Neuronal stem cell (in vitro differentiated cells): ENCODE measurements at places on chromosomes 11 and 22.

GRCh38 chr11:20043992-20044391 lies 116.3 kb downstream of the DBX1 start:
- H3K27ac ChIP-seq: no peak overlapping the region
- H3K4me1 ChIP-seq: peaks cover 12% of the 10 kb centered on the region
- no peaks in the 10 kb centered on the region for H3K27me3 ChIP-seq
- no peak overlapping the region for H3K4me3 ChIP-seq
- no peak for DNase-seq

- no peak overlapping the region for H3K4me3 ChIP-seq
- DNase-seq: no peak
- H3K4me1 ChIP-seq: no peaks in the 10 kb centered on the region
- H3K27ac ChIP-seq: no peak overlapping the region
- no peaks in the 10 kb centered on the region for H3K36me3 ChIP-seq
- H3K27me3 ChIP-seq: no peaks in the 10 kb centered on the region
These were observed 695.6 kb downstream of the CNTN5 start for GRCh38 chr11:99716302-99716701.

DNA sequence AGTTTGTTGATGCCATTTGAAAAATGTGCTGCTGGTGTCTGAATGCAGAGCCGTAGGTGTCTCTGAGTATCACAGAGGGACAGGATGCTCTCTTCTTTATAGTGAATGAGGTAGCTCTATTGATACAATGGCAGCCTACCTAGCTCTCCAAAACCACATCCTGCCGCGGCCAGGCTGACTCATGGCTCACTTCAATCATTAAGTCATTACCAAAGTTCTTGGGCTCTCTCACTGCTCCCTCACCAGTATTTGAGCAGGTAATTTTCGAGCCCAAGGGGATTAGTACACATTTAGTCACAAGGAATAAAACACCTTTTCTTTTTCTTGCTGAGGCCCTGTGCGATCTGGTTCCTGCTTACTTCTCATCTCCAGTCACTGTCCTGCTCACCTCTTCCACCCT lies 509.0 kb upstream of the LARGE1 start:
- no peaks in the 10 kb centered on the region for H3K36me3 ChIP-seq
- no peak for DNase-seq
- H3K27ac ChIP-seq: no peak overlapping the region
- H3K27me3 ChIP-seq: no peaks in the 10 kb centered on the region
- no peak overlapping the region for H3K4me3 ChIP-seq

DNA sequence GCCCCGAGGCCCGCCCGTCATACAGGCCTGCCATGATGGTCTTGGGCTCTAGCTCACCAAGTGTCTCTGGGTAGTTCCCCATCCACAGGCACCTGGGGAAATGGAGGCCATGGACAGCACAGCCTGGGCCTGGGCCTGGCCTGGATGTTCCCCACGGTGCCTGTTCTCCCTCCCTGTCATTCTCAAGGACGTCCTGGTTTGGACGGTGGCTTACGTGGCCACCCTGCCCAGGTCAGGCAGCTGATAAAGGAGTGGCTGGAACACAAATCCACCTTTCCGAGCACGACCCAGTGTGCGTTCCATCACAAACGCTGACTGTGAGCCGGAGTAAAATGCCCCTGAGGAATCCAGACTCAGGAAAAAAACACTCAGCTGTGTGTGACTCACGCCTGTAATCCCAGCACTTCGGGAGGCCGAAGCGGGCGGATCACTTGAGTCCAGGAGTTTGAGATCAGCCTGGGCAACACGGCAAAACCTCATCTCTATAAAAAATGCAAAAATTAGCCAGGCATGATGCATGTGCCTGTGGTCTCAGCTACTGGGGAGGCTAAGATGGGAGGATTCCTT lies 41.2 kb upstream of the TESMIN start:
- no peak overlapping the region for H3K27ac ChIP-seq
- no peak for DNase-seq
- no peaks in the 10 kb centered on the region for H3K36me3 ChIP-seq
- H3K4me1 ChIP-seq: no peaks in the 10 kb centered on the region
- H3K27me3 ChIP-seq: no peaks in the 10 kb centered on the region
- H3K4me3 ChIP-seq: peak overlapping the region; percentile 19

GRCh38 chr22:50489363-50490243 lies 2.9 kb downstream of the MIOX start:
- no peaks in the 10 kb centered on the region for H3K36me3 ChIP-seq
- DNase-seq: no peak
- H3K27ac ChIP-seq: no peak overlapping the region
- H3K27me3 ChIP-seq: no peaks in the 10 kb centered on the region

GRCh38 chr11:120778685-120779490 lies 245.0 kb upstream of the TBCEL start:
- no peak for DNase-seq
- H3K4me3 ChIP-seq: no peak overlapping the region
- no peaks in the 10 kb centered on the region for H3K27me3 ChIP-seq
- H3K36me3 ChIP-seq: no peaks in the 10 kb centered on the region
- H3K4me1 ChIP-seq: peaks cover 28% of the 10 kb centered on the region
- no peak overlapping the region for H3K27ac ChIP-seq

GRCh38 chr11:75527938-75528735 lies 2.4 kb upstream of the GDPD5 start:
- H3K36me3 ChIP-seq: no peaks in the 10 kb centered on the region
- H3K4me1 ChIP-seq: peaks cover 12% of the 10 kb centered on the region
- H3K4me3 ChIP-seq: no peak overlapping the region
- peaks cover 29% of the 10 kb centered on the region for H3K27me3 ChIP-seq
- no peak for DNase-seq
- H3K27ac ChIP-seq: no peak overlapping the region
